ENCODE measurements at places on chromosomes 3 and 15.
A peak's percentile ranks its signal among the peaks of the same experiment; 100 is the strongest.

DNA sequence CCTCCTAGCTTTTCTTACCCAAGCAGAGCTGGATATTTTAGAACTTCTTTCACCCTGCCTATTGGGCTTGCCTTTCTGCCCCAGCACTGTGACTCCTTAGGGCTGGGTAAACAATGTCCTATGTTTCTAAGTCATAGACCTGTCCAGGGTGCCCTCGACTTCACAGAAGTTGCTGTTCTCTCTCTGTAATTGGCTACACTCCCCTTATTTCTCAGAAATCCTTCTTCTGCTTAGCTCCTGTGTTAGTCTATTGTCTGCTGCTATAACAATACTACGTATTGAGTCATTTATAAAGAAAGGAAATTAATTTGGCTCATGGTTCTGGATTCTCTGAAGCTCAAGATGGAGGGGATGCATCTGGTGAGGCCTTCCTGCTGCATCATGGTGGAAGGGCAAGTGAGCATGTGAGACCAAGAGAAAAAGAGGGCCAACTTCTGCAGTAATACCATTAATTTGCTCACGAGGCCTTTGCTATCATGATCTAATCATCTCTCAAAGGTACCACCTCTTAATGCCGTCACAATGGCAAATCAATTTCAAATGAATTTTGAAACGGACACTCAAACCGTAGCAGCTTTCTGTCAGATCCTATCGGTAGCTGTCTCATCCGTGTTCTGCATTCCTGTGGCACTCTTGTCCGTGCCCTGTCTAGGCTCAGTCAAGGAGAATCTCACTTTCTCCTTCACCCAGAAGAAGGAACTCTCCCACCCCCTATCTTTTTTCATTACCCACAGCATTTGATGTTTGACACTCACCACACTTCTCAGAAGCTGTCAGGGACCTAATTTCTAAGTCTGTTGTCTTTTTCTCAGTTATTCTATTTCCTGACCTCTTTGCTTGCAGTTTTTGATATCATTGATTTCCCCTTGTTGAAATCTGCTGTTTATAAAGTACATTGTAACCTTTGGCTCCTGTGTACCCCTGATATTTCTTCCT lies 22.3 kb upstream of the GPR171 start:
- peak; percentile 39 for DNase-seq

DNA sequence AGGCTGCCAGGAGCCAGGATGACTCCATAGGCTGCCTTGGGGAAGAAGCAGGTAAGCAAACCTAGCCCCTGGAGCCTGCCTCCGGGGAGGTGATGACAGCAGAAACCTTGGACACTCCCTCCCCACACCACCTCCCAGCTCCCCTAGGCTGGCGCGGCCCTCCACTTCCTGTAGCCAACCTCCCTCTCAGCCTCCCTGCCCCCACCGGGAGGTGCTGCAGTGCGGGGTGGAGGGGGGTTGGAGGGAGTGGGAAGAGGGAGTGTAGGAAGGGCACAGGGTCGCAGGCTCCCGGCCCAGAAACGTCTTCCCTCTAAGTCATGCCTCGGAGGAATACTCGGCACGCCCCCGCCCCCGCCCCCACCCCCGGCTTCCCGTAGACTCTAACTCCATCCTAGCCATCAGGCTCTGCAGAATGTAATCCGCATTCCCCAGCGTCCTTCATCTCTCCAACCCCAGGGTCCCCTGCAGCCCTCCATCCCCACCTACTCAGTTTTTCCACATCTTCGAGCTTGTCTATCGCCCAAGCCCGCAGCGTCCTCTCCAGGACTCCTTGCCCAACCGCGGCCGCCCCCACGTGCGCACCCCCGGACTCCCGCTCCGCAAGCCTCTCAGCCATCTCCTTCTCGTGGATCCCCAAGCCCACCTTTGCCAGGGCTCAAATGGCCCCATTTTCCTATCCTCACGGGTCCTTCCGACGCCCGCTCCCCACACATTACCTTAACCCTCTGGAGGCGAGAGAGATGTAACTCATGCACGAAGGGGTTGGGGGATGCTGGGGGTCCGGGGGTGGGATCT lies 528 bp downstream of the LPCAT4 start:
- peak; percentile 22 for DNase-seq

DNA sequence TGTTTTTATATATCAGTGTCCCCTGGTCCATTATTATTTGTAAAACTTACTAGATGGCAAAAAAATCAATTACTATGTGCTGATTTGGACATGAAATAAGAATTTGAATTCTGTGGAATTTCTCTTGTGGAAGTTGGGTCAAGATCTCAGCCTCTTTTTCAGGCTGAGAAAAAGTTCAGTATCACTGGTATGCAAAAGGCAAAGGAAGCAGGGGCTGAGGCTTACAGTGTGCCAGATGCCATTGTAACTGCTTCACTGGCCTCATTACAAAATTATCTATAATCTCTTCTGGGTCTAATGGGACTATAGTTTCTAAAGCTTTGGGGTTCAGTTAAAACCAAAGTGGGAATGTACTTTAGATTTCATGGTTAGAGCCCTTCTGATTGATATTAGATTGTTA lies 125.9 kb upstream of the SLC7A14 start:
- DNase-seq = no peak

- DNase-seq = no peak
Observed at GRCh38 chr3:156388497-156389448, 166.1 kb downstream of the SSR3 start.

GRCh38 chr3:127680798-127681221 lies 8.1 kb downstream of the ABTB1 start:
- no peak for DNase-seq

GRCh38 chr15:47184908-47185801 lies 532.1 kb upstream of the SEMA6D start:
- no peak for DNase-seq

GRCh38 chr15:58448331-58448730 lies 16.5 kb downstream of the LIPC start:
- no peak for DNase-seq

GRCh38 chr3:156892701-156893100 lies 66.5 kb downstream of the LEKR1 start:
- no peak for DNase-seq

DNA sequence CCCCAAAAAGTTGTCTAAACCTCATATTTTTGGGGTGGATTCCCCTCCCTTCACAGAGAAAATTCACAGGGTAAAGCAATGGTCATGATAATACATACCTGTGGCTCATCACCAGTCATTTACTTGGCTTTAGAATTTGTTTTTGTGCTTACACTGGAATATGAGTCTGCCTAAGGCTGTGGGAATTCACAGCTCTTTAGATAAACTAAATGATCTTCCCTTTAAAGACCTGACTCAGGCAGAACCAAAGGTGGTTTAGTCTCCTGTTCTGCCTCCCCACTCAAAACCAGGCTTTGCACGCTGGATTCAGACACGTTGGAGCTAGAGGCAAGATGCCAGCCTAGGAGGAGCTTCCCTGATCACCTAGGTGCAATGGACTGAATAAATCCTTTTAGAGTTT lies 40.3 kb upstream of the BNC1 start:
- DNase-seq = no peak

DNA sequence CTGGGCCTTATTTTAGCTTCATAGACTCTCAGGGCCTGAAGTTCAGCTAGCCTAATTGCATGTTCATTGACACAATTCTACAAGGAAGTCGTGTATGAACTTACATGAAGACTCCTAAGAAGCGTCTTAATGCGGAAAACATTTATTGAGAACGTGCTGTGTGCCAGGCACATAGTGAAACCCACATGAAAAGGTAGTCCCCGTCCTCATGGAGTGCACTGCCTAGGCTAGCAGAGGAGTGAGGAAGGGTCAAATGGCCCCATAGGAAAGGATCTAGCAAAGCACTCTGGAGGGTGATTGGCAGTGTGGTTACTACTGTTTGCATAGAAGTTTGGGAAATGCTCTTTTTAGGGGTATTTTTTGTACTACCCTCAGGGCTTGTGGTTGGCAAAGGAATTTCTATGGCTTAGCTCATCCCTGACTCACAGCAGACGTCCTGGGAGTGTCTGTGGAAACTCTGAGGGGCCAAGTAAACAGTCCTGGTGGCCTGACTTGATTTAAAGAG lies 854 bp upstream of the NPTN start:
- no peak for DNase-seq

- no peak for DNase-seq
Observed at GRCh38 chr3:32818229-32818969, 602 bp downstream of the TRIM71 start.

DNA sequence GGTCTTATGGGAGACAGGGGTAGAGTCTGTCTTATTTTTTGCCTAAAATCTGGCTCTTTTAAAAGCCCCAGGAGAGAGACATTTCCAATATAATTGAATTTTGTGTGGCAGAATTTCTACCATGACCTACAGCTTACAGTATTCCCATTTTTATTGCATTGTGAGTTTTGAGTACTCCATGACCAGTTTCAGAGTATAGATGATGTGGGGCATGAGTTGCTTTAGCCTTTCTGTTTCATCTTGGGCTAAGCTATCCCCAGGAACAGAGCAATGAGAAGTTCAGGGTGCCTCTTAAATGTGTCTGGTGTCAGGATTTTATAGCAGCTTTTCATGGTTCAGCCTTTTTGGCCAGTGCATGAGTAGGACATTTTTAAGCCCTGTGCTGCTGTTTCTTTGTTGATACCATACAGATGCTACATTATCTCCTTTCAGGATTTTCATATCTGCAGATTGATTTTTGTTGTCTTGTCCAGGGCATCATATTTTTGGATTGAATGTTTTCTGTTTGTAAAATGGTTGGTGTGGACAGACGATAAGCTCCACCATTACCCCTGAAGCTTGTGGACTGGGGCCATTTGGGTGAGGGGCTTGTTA lies 3.5 kb downstream of the ABHD2 start:
- no peak for DNase-seq

GRCh38 chr3:130085881-130086280 lies 4.2 kb downstream of the ALG1L2 start:
- no peak for DNase-seq

DNA sequence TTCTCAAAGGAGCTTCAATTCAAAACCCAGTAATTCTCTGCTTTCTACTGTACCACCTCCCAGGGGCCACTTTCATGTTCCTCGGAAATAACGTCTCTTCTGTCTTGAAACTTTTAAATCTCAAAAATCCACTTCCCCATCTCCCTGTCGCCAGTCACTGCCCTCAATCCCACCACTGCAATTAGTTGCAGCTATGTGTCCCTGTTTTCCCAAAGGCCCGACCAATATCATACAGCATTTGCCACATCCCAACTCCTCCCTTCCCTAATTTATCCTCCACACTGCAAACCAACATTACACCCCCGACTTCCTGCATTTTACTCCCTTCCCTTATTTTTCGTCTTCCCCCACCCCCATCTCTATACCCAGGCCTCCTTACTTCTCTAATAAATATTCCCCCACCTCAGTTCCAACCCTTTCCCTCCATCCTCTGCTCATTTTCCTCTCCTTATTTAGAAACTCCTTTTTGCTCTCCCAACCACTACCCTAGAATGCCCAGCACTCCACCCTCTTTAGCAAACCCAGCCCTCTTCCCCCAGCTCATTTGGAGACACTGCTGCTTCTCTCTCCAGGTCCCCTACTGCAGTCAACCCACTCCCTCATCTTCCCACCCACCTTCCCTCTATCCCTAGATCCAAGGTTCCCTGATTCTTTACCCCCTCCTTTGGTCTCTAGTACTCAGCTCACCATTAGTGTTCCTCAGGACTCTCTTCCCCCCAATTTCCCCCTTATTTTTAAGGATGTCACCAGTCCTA lies 1.1 kb downstream of the NPTN start:
- DNase-seq = no peak

- DNase-seq = no peak
Observed at GRCh38 chr3:40456279-40456939, 730 bp upstream of the RPL14 start.

DNA sequence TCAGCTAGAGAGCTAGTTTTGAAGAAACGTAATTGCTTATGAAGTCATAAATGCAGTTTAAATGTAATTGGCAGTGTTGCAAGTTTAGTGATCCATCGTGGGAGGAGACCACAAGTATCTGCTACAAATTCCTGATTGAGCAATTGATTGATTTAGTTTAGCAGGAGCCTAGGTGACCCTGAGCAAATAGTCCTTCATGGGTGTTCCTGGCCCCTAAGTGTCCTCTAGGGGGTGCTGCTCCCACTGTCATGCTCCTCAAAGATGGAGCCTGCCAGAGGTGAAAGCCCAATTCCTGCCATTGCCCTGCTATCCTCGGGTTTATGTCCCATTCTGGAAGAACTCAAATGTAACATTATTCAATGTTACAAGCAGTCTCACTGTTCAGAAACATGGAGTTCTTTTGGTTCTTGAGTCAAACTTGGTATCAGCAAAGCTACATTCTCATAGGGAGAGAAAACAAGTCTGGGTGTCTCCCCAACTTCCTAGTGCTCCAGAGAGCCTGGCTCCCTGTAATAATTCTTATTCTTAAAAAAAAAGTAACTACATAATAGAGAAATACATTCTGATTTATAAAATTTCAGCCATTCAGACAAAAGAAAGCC lies 29.8 kb upstream of the SENP5 start:
- DNase-seq = peak; percentile 44

DNA sequence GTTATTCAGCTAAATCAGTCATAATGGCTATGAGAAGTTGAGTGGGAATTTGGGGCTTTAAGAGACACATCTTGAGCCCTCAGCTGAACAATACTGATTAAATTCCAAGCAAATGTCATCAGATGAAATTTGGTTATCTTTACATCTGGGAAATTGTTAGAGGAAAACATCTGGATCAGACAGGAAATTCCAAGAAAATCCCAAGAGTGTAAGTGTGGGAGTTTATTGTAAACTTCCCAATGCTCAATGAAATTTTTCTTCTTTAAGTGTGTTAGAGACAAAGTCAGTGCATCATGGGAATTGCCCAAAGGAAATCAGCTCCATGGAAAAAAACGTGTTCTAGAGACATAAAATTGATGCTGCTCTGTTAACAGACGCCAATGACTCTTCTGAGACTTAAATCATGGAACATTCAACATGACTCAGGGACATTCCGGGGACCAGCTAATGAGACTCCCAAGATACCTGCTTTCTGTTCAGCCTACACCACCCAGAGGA lies 19.8 kb upstream of the DCLK3 start:
- DNase-seq = no peak

GRCh38 chr15:48426044-48426443 lies 94.8 kb downstream of the DUT start:
- no peak for DNase-seq

DNA sequence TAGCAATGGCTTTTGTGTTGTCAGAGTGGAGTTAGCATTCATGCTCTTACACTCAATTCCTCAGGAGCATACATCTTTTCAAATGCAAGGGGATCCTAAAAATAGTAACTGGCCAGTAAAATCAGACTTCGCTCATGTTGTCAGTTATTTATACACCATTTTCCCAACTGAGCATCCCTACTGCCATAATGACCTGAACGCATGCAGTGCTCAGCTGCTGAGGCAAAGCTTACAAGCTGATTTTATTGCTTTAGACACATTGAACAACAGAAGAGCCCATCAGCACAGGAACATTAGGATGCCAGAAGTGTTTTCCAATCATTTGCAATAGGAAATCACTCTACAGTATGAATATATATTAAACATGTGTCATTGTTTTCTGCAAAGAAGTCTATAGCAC lies 689.7 kb upstream of the BCHE start:
- DNase-seq = no peak

DNA sequence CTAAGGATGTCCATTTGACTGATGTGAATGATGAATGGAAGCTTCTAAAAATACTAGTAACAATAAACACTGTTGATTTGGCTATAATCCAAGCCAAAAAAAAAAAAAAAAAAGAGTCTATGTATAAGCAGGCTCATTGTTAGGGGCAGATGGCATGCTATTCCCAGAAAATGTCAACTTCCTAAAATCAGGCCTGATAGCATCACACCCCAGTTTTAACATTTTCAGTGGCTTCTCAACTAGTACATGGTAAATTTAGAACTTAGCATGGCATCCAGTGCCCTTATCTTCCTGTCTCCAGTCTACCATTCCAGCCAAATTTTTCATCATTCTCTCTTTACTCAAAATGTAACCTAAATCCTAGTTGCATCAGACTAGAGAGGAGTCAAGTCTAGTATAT lies 288.2 kb upstream of the ZNF385D start:
- DNase-seq = no peak
